ENCODE measurements at places on chromosomes 5 and 9.

DNA sequence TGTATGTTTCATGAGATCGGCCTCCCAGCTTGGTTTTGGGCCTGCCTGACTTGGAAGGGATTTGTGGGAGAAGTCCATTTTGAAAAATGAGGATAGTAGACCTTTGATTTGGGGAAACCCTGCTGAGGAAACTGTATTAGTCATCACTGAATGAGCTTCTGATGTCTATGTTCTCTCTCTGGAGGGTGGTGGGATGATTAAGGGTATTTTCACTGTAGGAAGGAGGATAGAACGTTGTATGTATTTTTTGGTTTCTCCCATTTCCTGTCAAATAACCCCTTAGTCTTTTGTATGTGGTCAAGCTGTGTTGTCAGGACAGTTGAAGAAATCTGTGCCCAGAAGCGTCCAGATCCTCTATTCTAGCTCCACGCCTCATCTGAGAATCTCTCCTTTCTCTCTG lies 151.9 kb downstream of the INSYN2B start:
- no peaks in the 10 kb centered on the region for H3K4me1 ChIP-seq
- no peak overlapping the region for H3K27ac ChIP-seq
- no peak overlapping the region for H3K4me3 ChIP-seq
- DNase-seq: no peak

DNA sequence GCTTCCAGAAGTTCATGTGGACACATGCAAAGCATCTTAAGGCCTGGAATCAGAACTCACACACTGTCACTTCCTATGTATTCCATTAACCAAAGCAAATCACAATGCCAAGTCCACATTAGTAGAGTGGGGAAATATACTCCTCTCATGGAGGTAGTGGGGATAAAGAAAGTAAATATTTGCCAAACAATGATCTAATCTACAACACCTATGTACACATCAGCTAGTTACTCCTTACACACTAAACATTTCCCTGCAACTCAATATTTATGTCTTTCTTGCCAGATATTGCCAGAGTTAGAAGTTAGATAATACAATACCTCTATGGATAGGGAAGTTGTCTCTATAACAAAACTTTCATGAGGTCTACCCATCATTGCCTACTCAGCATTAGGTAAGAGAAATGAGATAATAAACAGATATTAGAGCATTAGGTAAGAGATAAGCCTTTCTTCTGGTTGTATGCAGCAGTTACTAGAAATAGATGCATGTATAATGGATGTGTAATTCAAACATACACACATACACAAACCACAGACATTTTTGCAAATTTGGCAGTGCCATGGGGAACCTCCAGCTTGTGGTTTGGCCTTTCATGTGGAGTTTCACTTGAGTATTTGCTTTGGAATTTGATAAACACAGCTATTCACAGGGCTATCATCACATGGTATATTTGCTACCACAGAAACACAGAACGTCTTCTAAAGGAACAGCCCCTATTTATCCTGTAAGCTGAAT lies 196.5 kb downstream of the TLE1 start:
- no peaks in the 10 kb centered on the region for H3K27me3 ChIP-seq
- H3K4me3 ChIP-seq: no peak overlapping the region
- no peak overlapping the region for H3K27ac ChIP-seq

- H3K4me1 ChIP-seq: no peaks in the 10 kb centered on the region
- no peak for DNase-seq
- no peaks in the 10 kb centered on the region for H3K36me3 ChIP-seq
- no peaks in the 10 kb centered on the region for H3K27me3 ChIP-seq
- no peak overlapping the region for H3K27ac ChIP-seq
Measured at GRCh38 chr5:156407251-156407650, 80.3 kb downstream of the SGCD start.

DNA sequence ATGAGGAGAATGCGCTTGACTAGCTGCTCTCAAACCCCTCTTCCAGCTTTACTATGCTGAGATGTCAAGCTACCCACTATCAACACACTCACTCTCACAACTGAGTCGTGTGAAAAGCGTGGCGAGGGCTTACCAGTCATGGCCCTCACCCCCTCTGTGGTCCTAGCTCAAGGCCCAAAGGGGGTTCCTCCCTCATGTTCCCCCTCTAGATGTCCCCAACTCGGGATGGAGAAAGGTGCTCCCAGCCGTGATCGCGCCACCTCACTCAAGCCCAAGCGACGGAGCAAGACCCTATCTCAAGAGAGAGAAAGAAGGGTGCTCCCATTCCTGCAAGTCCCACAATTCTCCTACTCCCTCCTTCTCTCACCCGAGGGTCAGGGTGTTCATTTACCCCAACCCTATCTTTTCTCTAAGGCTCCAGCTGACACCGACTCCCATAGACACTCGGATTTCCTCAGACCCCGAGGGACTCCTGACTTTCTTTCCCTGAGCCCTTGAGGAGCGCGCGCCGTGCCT lies 559 bp downstream of the SLC38A9 start:
- DNase-seq: no peak
- H3K4me3 ChIP-seq: peak overlapping the region; percentile 91
- H3K27me3 ChIP-seq: no peaks in the 10 kb centered on the region
- H3K4me1 ChIP-seq: no peaks in the 10 kb centered on the region
- peak overlapping the region; percentile 68 for H3K27ac ChIP-seq
- H3K36me3 ChIP-seq: no peaks in the 10 kb centered on the region

GRCh38 chr5:59674763-59675162 lies 218.8 kb downstream of the PDE4D start:
- H3K4me3 ChIP-seq: no peak overlapping the region
- H3K27ac ChIP-seq: no peak overlapping the region
- H3K4me1 ChIP-seq: no peaks in the 10 kb centered on the region
- DNase-seq: no peak
- no peaks in the 10 kb centered on the region for H3K36me3 ChIP-seq
- H3K27me3 ChIP-seq: no peaks in the 10 kb centered on the region

GRCh38 chr5:31993165-31993961 lies 180.8 kb downstream of the GOLPH3 start:
- H3K4me3 ChIP-seq: no peak overlapping the region
- H3K4me1 ChIP-seq: no peaks in the 10 kb centered on the region
- H3K36me3 ChIP-seq: no peaks in the 10 kb centered on the region
- H3K27me3 ChIP-seq: no peaks in the 10 kb centered on the region

GRCh38 chr5:113510836-113511451 lies 2.5 kb upstream of the YTHDC2 start:
- DNase-seq: no peak
- H3K27ac ChIP-seq: no peak overlapping the region
- H3K4me3 ChIP-seq: no peak overlapping the region
- H3K36me3 ChIP-seq: no peaks in the 10 kb centered on the region
- H3K4me1 ChIP-seq: no peaks in the 10 kb centered on the region

DNA sequence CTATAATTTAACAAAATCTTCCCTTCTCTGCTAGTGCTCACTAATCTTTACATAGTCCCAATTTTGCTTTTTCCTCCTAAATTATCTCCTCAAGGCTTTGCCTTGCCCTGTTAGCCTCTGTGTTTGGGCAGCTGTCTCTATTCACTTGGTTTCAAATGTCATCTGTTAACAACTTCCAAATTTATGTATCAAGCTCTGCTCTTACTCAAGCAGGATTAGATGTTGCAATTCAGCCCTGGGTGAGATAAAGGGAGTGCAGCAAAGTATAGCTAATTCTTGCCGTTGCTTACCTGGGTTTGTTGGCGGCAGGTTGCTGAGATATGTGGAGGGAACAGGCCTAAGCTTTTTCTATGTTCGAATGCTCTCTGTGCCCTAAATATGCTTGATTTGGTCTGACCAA lies 483.8 kb downstream of the DMAC1 start:
- H3K4me1 ChIP-seq: no peaks in the 10 kb centered on the region
- H3K4me3 ChIP-seq: no peak overlapping the region
- no peak overlapping the region for H3K27ac ChIP-seq
- no peaks in the 10 kb centered on the region for H3K36me3 ChIP-seq
- no peak for DNase-seq

- no peak overlapping the region for H3K27ac ChIP-seq
- DNase-seq: no peak
- peaks cover 10% of the 10 kb centered on the region for H3K4me1 ChIP-seq
- H3K27me3 ChIP-seq: no peaks in the 10 kb centered on the region
- no peaks in the 10 kb centered on the region for H3K36me3 ChIP-seq
Measured at GRCh38 chr9:77843871-77844155, 187.8 kb downstream of the GNAQ start.

GRCh38 chr9:37100327-37100726 lies 20.0 kb upstream of the ZCCHC7 start:
- H3K4me1 ChIP-seq: no peaks in the 10 kb centered on the region
- DNase-seq: no peak
- H3K36me3 ChIP-seq: no peaks in the 10 kb centered on the region

DNA sequence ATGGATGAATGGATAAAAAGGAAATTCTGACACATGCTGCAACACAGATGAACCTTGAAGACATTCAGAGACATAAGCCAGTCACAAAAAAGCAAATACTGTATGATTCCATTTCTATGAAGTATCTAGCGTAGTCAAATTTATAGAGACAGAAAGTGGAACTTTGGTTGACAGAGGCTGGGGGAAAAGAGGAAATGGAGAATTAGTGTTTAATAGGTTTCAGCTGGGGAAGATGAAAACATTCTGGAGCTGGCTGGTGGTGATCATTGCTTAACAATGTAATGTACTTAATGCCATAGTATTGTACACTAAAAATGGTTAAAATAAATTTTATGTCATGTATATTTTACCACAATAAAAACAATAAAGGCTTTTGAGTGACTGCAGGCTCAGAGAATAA lies 24.2 kb downstream of the PPIC start:
- no peak for DNase-seq
- no peak overlapping the region for H3K4me3 ChIP-seq
- no peaks in the 10 kb centered on the region for H3K36me3 ChIP-seq
- H3K4me1 ChIP-seq: no peaks in the 10 kb centered on the region
- H3K27ac ChIP-seq: no peak overlapping the region

- no peak overlapping the region for H3K4me3 ChIP-seq
- no peaks in the 10 kb centered on the region for H3K4me1 ChIP-seq
- no peak overlapping the region for H3K27ac ChIP-seq
- no peaks in the 10 kb centered on the region for H3K27me3 ChIP-seq
- H3K36me3 ChIP-seq: no peaks in the 10 kb centered on the region
- no peak for DNase-seq
Measured at GRCh38 chr9:35172878-35173277, 11.1 kb downstream of the UNC13B start.

DNA sequence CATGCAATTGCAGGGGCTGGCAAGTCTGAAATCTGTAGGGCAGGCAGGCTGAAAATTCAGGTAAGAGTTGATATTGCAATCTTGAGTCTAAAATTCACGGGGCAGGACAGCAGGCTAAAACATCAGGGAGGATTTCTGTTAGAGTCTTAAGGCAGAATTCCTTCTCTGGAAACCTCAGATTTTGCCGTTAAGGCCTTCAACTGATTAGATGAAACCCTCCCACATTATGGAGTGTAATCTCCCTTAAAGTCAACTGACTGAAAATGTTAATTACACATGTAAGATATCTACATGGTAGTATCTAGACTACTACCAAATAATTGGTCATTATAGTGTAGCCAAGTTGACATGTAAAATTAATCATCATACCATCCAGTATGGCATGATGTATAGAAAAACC lies 3.1 kb upstream of the ZNF169 start:
- no peak overlapping the region for H3K27ac ChIP-seq
- H3K36me3 ChIP-seq: no peaks in the 10 kb centered on the region
- no peak for DNase-seq
- H3K4me1 ChIP-seq: no peaks in the 10 kb centered on the region
- no peak overlapping the region for H3K4me3 ChIP-seq

GRCh38 chr5:73948720-73949119 lies 322.7 kb downstream of the ARHGEF28 start:
- no peaks in the 10 kb centered on the region for H3K36me3 ChIP-seq
- no peaks in the 10 kb centered on the region for H3K4me1 ChIP-seq
- no peak for DNase-seq
- H3K4me3 ChIP-seq: no peak overlapping the region

DNA sequence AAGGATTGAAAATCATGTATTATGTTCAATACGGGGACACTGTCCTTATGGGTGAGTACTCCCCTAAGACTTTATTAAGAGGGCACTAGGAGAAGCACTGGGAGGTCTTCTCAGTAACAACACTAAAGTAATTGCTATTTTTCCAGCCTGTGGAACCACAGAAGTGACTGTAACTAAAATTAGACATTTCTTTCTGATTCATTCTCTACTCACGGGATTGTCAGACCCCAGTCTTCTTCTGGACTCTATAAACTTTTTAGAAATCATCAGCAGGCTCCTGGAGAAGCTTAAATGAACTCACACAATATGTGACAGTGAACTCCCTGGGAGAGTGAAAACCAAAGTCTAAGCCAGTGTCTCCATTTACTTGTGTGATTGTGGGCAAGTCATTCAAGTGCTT lies 14.5 kb downstream of the TLR4 start:
- no peaks in the 10 kb centered on the region for H3K36me3 ChIP-seq
- H3K4me3 ChIP-seq: no peak overlapping the region
- H3K27ac ChIP-seq: no peak overlapping the region

DNA sequence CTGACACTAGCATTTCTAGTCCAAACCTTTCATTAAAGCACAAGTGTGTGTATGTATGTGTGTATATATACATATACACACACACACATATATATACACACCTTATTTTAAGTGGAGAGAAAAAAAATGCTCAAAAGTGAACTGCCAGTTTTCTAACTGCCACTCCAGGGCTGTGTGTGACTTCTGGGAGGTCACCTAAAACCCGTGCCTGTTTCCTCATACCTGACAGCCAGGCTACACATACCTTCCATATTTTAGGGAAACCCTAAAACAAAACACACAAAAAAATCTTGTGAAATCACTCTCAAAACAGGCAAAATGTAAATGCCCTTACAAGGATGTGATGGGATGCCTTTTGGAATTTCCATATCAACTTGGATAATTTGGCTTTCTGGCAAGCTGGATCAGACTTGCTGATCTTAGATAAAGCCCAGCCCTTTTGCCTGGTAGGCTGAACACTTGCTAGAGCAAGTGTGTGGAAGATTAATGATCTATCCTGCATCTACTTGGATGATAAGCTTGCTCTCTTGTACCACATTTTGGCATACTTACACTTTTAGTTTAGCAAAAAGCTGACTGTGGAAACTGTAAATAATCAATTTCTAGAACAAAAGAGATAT lies 127.8 kb downstream of the GNAQ start:
- H3K27me3 ChIP-seq: no peaks in the 10 kb centered on the region
- H3K4me3 ChIP-seq: no peak overlapping the region
- DNase-seq: no peak
- no peaks in the 10 kb centered on the region for H3K36me3 ChIP-seq
- H3K4me1 ChIP-seq: no peaks in the 10 kb centered on the region

DNA sequence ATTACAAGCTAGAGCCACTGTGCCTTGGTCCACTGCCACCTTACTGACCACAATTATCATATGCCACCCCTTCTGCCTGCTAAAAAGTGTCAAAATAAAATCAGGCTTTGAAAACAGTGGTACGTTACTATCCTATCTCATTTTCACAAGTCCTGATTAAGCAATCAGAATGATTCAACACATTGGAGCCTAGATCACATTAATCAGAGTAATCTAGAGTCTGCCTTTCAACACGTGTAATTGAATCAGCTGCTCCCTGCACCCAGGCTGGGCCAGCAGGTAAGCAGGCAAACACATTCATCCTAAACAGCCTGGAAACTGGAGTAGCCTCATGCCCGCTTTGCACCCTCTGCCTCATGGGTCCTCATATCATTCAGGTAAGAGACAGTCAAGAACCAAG lies 186.2 kb downstream of the DCP2 start:
- DNase-seq: no peak
- H3K27me3 ChIP-seq: no peaks in the 10 kb centered on the region
- H3K27ac ChIP-seq: no peak overlapping the region
- no peaks in the 10 kb centered on the region for H3K4me1 ChIP-seq
- H3K4me3 ChIP-seq: no peak overlapping the region
- H3K36me3 ChIP-seq: no peaks in the 10 kb centered on the region

GRCh38 chr9:22332202-22332601 lies 114.4 kb upstream of the DMRTA1 start:
- no peaks in the 10 kb centered on the region for H3K27me3 ChIP-seq
- H3K4me1 ChIP-seq: no peaks in the 10 kb centered on the region
- no peak overlapping the region for H3K4me3 ChIP-seq
- H3K36me3 ChIP-seq: no peaks in the 10 kb centered on the region
- H3K27ac ChIP-seq: no peak overlapping the region

All from breast epithelium (tissue), 4 donors.